ENCODE measurements at places on chromosomes 6 and 20.

GRCh38 chr20:8036771-8037170, 17.2 kb upstream of the TMX4 start:
- DNase-seq = no peak

DNA sequence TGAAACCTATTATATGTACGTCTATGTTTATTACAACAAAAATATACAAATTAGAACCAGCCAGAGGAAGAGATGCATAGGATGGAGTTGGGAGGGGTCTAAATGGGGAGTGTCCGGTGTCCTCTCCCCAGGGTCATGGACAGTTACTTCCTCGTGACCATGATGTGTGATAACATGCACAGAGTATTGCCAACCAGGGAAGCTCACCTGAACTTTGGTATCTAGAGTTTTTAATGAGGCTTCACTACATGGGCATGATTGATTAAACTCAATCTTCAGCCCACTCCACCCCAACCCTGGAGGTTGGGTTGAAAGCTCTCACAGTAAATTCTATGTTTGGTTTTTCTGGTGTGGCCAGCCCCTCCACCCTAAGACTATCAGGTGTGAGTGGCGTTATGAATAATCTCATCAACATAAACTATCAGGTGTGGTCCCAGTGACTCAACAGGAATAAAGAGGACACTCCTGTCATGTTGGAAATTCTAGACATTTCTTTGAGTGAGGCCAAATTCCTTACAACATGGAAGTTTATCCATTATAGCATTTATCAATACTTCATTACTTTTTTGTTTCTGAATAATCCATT, 36.4 kb upstream of the FKBP1A start:
- no peak for DNase-seq

GRCh38 chr6:37242429-37243052, 15.0 kb upstream of the TBC1D22B start:
- DNase-seq = no peak

DNA sequence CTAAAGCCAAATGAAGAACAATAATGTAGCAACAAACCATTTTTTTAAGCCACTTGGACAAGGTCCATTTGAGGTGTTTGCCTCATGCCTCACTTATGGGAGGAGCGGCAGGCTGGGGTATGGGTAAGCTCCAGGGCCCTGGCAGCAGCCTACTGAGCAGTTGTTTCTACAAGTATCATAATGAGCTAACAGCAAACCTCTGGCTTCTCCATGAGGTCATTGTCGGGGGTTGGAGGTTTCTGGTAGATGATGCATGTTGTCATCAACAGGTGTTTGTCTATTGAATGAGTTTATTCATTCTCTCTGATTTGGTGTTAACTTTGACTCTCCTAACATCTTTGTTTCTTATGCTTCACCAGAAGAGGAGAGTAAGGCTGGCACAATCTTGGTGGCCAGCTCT, 150.7 kb downstream of the TBC1D7 start:
- DNase-seq = no peak

Data from pons (tissue), 1 donor.